ENCODE measurements at places on chromosomes 2 and 18.

DNA sequence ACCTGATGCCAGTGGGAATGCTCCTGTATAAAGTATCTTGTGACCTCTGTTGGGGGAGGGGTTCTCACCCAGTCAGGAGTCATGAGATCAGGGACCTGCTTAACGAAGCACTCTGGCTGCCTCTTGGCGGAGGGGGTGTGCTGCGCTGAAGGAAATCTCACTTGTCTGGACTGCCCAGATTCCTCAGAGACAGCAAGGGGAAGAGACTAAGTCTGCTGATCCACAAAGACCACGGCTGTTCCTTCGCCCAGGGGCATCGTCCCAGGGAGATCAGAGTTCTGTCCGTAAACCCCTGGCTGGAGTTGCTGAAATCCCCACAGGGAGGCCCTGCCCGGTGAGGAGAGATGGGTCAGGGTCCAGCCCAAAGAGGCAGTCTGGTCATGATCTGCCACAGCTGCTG, 168.4 kb downstream of the CCBE1 start:
- no peak for DNase-seq

- no peak for DNase-seq
Observed at GRCh38 chr18:8411492-8411891, 197.7 kb upstream of the RAB12 start.

DNA sequence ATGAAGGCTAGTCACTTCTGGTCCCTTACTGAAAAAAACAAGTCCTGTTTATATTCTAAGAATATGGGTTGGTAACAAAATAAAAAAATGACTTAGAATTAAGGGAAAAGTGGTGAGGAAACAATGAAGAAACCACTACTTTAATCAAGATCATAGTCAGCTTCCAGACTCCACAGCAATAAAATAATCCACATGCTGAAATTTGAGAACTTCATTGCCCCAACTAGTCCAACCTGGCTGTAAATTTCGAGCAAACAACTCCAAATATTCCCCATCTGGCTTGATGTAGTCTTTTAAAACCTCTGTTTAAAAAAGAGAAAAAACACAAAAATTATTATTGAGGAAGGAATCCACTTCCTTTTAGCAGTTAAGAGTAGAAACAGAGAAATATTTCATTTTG, 32.5 kb downstream of the METTL4 start:
- no peak for DNase-seq

DNA sequence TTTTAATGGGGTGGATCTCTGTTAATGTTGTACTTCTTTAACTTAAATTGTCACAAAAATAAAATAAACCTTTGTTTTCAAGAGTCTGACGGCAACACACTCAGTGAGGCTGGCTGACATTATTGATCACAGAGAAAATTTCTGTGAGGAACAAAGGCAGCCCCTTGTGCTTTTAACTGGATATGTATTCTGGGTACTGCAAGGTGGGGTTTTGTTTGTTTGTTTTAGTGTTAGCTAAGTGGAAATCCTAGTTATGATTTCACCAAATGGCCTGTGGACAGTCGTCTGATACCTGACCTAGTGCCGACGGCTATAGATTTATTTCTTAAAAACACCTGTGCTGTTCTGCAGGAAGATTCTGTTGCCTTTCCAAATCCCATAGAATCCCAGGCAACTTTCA, 1329.5 kb upstream of the ZEB2 start:
- no peak for DNase-seq

GRCh38 chr2:160608599-160608998, 115.0 kb upstream of the RBMS1 start:
- DNase-seq = no peak

DNA sequence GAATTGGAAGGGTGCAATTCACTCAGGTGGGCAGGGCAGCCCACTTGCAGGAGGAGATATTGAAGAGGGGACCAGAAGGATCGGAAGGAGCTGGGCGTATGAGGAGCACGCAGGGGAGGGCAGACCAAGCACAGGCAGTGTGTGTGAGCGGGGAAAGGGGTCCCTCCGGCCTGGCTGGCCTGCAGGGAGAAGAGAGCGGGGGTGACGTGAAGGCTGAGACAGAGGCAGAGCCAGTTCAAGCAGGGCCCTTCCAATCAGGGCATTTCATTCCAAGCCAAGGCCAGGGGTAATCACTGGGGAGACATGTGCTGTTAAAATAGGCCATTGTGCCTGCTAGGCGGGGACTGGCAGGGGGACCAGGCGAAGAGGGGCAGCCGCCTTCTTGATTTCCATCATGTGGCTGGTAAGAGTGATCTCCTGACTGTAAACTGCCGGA, 62.2 kb downstream of the ACKR3 start:
- no peak for DNase-seq

GRCh38 chr2:126719191-126719832, 63.4 kb downstream of the GYPC start:
- no peak for DNase-seq

Measured in fibroblast of the conjunctiva (primary cell).